ENCODE measurements at places on chromosomes 3 and 15.

- DNase-seq, result no peak
Measured at GRCh38 chr15:74369084-74369745, 1.8 kb upstream of the CYP11A1 start.

DNA sequence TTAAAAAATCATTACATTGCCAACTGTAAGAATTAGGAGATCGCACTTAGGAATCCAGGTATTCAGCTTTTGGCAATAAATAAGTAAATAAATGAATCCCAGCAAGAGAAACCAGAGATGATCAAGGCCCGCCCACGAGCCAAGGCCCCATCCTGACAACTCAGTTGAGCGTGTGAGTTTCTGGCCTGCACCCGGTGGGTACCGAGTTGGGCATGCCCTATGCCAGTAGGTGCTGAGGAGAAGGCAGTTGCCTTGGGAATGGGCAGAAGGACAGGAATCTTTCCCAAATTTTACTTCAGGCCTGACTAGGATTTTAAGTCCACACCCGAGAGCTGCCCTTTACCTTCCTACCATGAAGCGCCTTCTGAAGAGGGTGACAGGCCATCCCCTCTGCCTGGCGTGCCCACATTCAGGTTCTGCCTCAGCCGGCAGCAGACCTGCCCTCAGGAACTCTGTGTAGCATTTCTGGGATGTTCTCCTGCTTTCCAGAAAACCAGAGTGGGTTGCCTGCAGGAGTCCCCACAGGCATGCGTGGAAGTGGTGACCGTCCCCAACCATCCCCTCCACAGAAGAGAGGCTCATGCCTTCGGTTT is 99.3 kb upstream of the ALDH1A3 start:
- no peak for DNase-seq

GRCh38 chr3:64620020-64620419 is 67.8 kb downstream of the ADAMTS9 start:
- DNase-seq, result no peak

GRCh38 chr15:48419896-48420295 is 88.7 kb downstream of the DUT start:
- no peak for DNase-seq

DNA sequence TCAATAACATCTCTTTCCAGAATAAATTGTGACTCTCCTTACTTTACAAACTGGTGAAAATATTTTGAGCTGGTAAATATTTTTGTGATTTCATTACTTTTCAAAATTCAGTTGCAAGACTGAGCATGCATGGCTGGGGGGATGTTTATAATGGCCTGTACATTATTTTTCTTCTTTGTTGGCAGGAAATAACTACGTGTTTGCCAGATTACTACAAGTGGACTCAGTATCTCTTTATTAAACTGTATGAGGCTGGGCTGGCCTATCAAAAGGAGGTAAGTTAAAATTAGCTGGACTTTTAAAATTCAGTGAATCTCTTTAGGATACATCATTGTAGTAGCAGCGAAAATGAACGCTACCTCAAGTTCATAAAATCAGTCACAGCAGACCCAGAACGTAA is 58.3 kb downstream of the LARS2 start:
- no peak for DNase-seq

DNA sequence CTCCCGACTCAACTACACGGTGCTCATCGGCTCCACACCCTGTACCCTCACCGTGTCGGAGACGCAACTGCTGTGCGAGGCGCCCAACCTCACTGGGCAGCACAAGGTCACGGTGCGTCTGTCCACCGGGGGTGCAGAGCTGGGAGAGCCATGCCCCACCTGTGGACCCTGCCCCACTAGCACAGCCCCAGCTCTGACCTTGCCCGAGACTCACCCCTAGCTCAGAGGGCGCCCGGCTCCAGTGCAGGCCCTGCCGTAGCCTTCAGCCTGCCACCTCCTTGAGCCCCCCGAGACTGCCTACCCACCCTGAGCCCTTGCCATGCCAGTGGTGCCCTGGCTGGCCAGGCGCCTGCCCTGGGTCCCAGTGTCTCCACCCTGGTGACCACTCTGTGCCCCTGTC is 34.9 kb downstream of the PLXNA1 start:
- no peak for DNase-seq

- no peak for DNase-seq
Measured at GRCh38 chr3:53973905-53974304, 82.2 kb upstream of the SELENOK start.

DNA sequence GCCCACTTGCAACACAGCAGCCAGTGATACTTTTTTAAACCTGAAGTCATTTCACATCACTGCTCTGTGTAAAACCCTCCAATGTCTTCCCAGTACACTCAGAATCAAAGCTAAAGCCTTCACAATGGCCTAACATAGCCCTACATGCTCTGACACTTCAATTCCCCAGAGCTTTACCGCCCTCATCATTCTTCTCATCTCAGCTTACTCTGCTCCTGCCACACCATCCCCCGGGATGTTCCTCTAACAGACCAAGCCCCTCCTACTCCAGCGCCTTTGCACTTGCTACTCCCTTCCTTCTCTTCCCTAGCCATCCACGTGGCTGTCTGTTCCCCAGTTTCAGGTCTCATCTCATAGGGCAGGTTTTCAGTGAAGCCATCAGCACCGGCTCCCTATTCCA is 194.0 kb downstream of the SSR3 start:
- no peak for DNase-seq

DNA sequence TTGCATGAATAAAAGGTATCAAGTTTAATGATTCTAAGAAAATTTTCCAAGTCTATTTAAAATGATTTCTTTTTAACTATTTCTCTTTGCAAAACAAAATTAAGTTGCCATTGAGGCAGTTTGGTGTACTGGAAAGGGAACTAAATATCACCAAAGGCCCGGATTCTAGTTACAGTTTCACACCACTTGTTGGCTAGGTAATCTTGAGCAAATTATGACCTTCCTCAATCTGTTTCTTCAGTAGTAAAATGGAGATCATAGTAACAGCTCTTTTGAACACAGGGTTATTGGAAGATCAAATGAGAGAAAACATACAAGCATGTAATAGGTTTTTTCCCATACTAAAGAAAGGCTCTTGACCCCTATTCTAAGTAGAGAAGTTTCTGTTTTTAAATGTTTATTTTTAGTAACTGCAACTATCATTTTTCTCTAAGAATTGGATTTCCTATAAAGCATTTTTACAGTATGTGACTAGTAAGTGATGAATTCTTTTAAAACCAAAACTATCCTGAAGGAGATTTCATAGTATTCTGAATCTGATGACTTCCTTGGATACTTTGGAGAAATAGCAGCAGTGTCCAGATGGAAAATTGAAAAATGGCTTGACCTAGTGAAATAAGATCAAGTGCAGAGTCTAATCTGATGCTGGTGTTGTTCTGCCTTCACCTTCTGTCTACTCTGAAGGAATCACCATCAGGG is 15.7 kb downstream of the SCAANT1 start:
- DNase-seq, result no peak

DNA sequence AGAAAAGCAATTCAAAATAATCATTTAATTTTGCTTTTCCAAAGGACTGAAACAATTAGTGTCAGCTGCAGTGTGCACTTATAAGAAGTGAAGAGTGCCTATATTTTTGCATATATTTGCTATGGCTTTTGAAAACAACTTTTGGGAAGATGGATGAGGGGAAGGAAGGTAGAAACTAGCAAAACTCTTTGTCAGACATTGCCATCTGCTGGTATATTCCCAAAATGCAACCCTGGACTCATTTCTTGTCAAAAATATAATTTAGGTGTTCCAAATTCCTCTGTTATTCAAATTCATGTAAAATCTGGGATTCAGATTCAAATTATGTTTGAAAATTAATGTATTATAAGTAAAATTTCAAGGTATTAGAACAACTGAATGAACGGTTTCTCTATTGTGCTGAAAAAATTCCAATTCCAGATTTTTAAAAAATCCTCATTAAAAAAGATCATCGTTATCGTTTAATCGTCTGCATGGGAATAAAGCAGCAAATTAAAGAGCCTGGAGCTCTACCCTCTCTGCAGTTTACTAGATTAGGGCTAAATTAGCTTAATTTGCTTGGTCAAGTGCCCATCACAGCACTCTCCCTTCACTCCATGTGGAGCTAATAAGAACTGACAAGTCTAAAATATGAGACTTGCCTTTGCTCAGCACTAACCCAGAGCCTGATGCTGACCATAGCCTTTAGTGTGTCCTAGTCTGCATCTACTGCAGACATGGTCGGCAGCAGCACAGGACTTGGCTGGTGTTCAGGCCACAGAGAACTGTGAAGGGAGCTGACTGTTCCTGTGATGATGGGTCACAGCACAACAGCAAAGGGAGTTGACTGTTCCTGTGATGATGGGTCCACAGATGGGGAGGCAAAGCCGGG is 67.9 kb upstream of the MITF start:
- peak; percentile 9 for DNase-seq

DNA sequence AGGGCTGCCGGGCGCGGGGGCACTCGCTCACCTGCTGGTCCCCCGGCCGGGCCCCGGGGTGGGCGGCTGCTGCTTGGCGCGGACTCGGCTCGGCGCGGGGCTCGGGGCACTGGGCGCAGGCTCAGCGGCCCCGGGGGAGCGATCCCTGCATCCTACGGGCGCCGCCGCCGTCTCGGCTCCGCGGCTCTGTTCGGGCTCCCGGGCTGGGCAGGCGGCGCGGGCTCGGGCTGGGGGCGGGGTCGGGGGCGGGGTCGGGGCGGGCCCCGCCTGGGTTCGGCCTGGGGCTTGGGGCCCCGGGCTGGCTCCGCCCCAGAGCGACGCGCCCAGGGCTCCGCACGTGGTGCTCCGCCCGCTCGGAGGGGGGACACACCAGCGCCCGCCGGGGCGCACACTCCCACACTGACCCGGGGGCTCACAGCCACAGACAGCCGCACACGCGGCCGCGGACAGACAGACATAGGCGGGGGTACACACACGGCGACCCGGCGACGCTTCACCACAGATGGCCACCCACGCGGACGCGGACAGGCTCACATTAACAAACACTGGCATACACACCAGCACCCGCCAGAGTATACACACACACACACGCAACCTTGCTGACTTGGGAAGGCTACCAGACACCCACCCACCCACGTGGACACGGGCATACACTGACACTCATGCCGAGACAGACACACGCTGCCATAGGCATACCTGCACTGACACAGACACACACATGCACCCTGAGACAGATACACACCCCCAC is at the start of gene SCN5A:
TSS of gene SCN5A (minus strand) at position 188 of the 748 bp plus-strand sequence. CDS start 16,380 bp downstream, outside the sequence.
- no peak for DNase-seq

- no peak for DNase-seq
Measured at GRCh38 chr3:68915973-68916372, 16.4 kb downstream of the TAFA4 start.

- no peak for DNase-seq
Measured at GRCh38 chr3:169662132-169662842, 1.2 kb downstream of the MECOM start.

GRCh38 chr15:50744601-50745000 is 20.9 kb downstream of the SPPL2A start:
- no peak for DNase-seq

- DNase-seq, result no peak
Measured at GRCh38 chr3:64575211-64575844, 112.5 kb downstream of the ADAMTS9 start.

DNA sequence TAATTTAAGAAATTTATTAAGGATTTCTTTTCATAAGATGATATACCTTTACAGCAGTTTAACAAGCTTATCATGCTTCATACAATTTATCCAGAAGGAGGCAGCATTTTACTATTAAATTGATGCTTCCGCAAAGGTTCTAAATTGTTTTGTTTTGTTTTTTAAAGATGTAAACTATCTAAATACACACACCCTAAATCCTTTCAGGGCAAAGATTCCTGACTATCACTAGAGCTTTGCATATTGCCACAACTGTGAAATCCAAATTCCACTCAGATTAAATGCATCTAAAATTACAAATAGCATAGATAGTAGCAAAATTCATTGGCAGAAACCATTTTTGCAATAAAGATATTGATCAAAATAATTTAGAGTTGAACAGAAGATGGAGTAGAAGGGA is 44.5 kb upstream of the CCNL1 start:
- DNase-seq, result peak; percentile 30

DNA sequence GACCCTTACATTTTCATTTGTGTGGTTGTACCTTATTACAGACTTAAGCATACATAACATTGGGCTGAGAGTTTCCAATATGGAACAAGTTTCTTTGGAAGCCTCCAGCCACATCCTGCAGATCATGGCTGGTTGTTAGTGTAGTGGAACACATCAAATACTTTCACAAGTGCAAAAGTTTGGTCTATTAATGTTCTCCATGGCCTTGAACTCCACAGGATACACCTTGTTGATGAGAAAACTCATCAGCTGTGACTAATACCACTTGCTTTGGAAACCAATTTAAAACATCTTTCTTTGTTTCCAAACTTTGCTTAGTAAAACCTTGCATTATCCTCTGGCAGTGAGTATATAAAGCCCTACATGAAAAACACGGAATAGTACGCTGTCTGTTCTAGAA is 46.1 kb downstream of the MYZAP start:
- DNase-seq, result no peak

GRCh38 chr3:3201611-3202010 is 22.1 kb upstream of the CRBN start:
- no peak for DNase-seq

DNA sequence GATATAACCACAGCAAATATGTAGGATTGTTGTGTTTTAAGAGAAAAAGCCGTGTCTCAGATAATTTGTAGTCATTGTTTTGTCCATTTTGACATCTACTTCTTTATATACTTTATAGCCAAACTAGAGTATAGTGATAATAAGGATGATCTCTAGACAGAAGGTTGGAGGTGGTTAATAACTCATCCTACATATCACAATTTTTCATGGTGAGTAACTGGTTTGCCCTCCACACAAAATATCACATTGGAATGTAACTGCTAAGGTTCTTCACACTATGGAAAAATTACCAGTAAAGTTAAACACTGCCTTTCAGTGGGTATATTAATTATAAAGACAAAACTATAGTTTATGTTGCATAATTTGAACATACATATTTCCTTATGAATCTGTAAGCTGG is 380.7 kb downstream of the LPP start:
- no peak for DNase-seq

DNA sequence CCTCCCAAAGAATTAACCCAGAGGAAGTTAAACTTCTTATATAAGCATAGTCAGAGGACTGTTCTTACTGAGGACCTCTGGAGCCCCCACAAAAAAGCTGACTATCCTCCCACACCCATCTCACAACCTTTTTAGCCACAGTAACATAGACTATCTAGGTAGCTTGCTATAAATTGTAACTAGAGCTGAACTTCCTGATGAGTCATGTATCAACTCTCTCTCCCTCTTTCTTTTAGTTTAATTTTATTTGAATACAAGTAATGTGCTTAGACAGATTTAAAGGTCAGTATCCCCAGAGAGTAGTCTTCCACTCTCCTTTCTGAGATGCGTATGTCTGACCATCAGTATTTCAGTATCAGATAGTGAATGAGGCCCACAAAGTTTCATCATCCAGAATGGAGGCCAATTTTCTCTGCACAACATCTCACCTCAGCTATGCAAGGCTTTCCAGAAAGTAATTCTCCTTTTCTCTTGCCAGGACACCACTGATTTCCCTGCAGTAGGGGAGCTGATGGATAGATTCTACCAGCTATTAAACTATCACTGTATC is 104.0 kb upstream of the MYRIP start:
- DNase-seq, result no peak

GRCh38 chr15:63060699-63061098 is 18.2 kb downstream of the TPM1 start:
- DNase-seq, result no peak

Measured in HS-5 (cell line).